Activated T-helper 2 cell treated with anti-CD3 and anti-CD28 coated beads, Interferon-gamma antibody, Interleukin-2, Interleukin-4, amounts not matched to agents 10 μg/mL and 5 μg/mL and 100 μg/mL, durations not matched to agents 14 hours and 24 hours and 36 hours (primary cell): ENCODE measurements at places on chromosomes 2 and 18. TPM values are rescaled to one million over a fixed set of nuclear protein-coding genes. Genes with fewer than 3 reads are reported as not detected.

Gene PHLPP1
- total RNA-seq = 31.1 and 31.8 TPM in 2 replicates

GRCh38 chr18:63867368-63868125, 20.0 kb upstream of the SERPINB2 start:
- H3K4me3 ChIP-seq = no peak overlapping the region
- H3K4me1 ChIP-seq = no peaks in the 10 kb centered on the region

- H3K36me3 ChIP-seq = peaks cover 48% of the 10 kb centered on the region
- no peak overlapping the region for H3K27ac ChIP-seq
- H3K4me3 ChIP-seq = no peak overlapping the region
- H3K4me1 ChIP-seq = peaks cover 7% of the 10 kb centered on the region
These were observed 23.3 kb downstream of the MTHFD2 start for GRCh38 chr2:74221604-74222299.

DNA sequence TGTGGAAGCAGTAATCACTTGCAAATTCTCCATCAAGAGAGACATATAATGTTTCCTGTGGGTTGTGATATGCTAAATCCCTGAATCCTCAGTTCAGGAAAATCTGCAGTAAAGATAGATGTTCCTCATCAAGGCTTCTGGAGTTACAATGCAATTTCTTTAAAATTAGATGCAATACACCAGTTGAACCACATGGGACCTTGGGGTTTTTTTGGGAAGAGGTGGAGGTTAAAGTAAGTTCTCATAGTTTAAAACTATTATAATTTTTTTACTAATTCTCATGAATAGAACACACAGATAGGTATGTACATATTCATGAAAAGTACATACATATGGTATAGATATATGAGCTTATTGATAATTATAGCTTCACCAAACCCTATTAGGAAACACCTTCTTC, 496.2 kb downstream of the SATB2 start:
- no peaks in the 10 kb centered on the region for H3K4me1 ChIP-seq
- no peaks in the 10 kb centered on the region for H3K36me3 ChIP-seq
- H3K27me3 ChIP-seq = no peaks in the 10 kb centered on the region
- no peak for DNase-seq

Gene GULP1
- not detected in 2 replicates for total RNA-seq

DNA sequence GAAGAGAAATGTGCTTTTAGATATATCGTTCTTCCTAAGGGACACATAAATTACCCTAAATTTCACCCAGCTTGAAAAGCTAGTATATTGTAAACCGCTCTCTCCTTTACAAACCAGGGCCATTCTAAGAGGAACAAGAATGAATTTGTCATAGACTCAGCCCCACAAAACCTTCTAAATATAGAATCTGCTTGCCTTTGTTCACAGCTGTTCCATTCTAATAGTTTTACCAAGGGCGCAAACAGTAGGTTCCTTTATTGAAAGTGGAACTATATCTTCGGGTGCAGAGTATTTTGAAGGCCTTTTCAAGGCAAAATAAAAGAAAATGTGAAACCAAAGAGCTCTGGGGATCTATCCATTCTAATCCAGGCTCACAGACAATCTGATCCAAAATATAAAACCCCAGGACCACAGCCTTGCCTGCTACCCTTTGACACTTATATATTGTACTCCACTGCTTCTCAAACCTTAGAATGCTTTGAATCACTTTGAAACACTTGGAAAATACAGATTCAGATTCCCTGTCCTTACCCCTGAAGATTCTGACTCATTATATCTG, 316.8 kb downstream of the PAX3 start:
- no peak overlapping the region for H3K4me3 ChIP-seq
- no peaks in the 10 kb centered on the region for H3K27me3 ChIP-seq
- H3K27ac ChIP-seq = no peak overlapping the region
- H3K36me3 ChIP-seq = no peaks in the 10 kb centered on the region
- no peaks in the 10 kb centered on the region for H3K4me1 ChIP-seq
- no peak for DNase-seq

Gene SPRED2
- total RNA-seq = 7.9 and 8.4 TPM in 2 replicates

DNA sequence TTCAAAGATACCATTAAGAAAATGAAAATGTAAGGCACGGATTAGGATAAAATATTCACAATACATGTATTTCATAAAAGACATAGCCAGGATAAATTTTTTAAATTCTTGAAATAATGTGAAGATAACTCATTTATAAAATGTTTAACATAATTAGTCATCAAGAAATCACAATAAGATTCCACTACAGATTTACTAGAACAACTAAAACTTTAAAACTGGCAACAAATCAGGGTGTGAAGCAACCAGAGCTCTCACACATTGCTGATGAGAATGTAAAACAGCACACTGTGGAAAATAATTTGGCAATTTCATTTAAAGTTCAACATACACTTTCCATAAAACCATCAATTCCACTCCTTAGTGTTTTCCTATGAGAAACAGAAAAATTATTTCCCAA, 89.6 kb upstream of the UBE2E3 start:
- no peaks in the 10 kb centered on the region for H3K4me1 ChIP-seq
- no peak for DNase-seq
- H3K36me3 ChIP-seq = no peaks in the 10 kb centered on the region

- no peaks in the 10 kb centered on the region for H3K36me3 ChIP-seq
- H3K4me1 ChIP-seq = no peaks in the 10 kb centered on the region
- H3K27ac ChIP-seq = no peak overlapping the region
- no peak overlapping the region for H3K4me3 ChIP-seq
- no peak for DNase-seq
These were observed 166.8 kb downstream of the TWIST2 start for GRCh38 chr2:239014458-239015217.

Gene CRYGC
- not detected in 2 replicates for total RNA-seq

DNA sequence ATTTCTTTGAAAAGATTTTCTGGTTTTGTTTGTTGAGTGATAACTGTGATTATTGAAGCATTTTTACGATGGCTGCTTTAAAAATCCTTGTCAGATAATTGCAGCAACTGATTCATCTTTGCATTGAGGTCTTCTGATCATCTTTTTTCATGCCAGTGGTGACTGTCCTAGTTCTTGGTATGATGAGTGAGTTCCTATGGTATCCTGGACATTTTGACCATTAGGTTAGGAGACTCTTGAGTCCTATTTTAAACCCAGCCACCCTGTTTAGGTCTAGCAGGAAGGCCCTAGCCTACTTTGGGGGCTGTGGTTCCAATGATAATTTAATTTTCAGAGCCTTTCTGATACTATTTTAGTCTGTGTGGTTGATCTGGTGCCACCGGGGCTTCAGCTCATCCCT, 72.7 kb upstream of the REV1 start:
- H3K4me3 ChIP-seq = no peak overlapping the region
- H3K27ac ChIP-seq = no peak overlapping the region
- DNase-seq = no peak
- H3K27me3 ChIP-seq = peaks cover 11% of the 10 kb centered on the region

Gene LRRTM1
- not detected in 2 replicates for total RNA-seq
